ENCODE measurements at places on chromosomes 3 and 15.

GRCh38 chr3:187922704-187923416 lies 177.6 kb upstream of the BCL6 start:
- no peak for DNase-seq

DNA sequence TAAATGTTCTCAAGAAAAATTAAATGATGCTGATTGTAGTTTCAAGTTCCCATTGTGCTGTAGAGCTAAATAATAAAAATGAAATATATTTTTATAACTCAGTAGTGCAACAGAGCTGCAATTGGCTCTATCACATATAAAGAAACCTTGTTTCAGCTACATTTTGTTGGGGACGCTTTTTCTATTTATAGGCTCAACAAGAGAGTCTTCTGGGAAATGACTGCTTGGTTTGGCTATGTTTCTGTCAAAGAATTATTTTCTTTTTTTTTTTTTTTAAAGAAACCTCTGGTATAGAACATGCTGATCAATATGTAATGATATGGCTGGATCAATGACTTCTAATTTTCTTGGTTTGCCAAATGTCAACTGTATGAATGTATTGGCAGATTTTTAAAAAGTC lies 76.5 kb downstream of the OTOL1 start:
- no peak for DNase-seq

DNA sequence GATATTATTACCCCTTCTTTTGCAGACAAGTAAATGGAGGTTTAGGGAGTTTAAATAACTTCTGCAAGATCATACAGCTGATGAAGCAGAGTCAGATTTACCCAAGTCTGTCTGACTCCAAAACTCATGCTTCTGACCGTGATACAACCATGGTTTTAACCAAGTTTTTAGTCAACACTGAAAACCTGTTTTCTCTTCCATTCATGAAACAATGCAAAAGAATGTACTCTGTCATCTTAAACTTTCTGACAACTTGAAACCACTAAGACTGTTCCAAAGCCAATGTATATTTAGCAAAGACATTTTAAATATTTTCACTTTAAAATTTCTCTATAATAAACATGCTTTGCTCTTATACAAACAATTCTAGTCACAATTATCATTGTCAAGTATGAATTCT lies 77.0 kb upstream of the RBMS3 start:
- DNase-seq, result no peak

DNA sequence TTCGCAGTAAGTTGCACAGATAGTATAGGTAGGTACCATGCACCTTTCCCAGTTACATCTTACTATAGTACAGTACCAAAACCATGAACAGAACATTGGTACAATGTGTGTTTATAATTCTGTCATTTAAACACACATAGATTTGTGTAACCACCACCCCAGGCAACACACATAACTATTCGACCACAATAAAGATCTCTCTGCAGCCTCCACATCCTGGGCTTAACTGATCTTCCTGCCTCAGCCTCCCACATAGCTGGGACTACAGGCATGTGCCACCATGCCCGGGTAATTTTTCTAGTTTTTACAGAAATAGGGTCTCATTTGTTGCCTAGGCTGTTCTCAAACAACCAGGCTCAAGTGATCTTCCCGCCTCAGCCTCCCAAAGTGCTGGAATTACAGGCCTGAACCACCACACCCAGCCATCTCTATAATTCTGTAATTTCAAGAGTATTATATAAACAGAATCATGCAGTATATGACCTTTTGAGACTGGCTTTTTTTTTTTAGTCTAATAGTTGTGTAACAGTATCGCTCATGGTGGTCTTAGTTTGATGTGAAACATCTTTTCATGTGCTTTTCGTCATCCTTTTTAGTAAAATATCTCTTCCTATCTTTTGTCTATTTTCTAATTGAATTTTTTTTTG lies 13.3 kb upstream of the TMF1 start:
- DNase-seq, result no peak

DNA sequence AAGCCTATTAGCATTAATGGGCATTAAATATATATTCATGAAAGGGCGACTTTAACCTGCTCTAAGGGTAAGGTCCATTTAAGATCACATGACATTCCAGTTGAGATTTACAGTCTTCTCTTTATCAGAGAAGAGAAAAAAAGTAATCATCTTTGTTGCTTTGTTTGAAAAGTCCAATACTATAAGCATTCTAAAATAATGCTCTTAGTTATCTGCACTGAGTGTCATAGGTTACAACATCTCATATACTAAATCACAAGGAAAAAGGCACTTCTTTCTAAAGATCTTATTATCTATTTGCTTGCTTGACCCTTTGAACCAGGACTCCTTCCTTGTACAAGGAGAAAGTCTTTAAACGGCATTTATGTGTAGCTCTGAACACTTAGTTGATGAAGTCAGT lies 1.4 kb downstream of the TMEM207 start:
- no peak for DNase-seq

DNA sequence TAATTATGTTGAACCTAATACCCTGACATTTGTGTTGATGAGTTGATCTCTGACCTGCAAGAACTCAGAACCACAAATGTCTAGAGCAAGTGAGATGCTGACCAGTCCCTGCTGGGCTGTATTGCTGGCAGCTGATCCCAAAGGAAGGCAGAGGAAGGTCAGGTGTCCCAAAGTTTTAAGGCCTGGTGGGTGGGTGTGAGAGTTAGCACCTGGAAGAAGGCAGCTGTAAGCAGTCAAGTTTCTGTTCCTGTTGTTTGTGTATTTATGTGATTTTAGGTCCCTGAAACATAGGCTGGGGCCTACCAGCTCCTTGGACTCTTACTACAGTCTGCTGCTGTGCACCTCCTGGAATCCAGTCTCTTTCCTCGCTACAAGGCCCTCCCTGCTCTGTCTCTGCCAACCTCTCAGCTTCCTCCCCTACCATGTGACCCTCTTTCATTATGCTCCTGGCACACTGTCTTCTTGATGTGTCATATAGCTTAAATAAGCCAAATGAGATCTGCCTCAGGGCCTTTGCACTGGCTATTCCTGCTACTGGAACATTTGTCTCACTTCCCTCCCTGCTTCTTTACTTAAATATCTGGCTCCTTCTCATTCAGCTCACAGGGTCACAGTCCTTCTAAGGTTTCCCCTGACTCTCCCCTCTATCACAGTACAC lies 31.0 kb upstream of the ATOSA start:
- DNase-seq, result no peak

DNA sequence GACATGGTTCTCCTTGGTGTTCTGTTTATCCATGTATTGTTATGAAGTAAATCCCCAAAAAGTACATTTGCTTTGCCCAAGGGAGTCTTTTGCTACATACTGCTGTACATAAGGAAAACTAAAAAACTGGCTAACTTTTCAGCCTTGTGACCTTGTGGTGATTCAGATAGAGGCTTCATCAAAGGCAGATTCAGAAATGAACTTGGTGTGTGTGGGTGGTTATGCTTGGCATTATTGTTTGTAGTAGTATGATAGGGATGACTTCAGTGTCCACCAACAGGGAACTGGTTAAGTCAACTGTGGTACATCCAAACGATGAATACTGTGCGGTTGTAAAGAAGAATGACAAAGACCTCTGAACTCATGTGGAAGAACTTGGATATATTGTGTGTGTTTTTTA lies 75.6 kb upstream of the CHRNB4 start:
- DNase-seq, result no peak

GRCh38 chr15:59545573-59545972 lies 66.0 kb upstream of the GCNT3 start:
- DNase-seq, result no peak
